ENCODE measurements at places on chromosomes 1 and 21. TPM values are rescaled to one million over a fixed set of nuclear protein-coding genes. Genes with fewer than 3 reads are reported as not detected.

Gene TRAF3IP3
- not detected for total RNA-seq

Gene DIRAS3
- 0.49 TPM for total RNA-seq

Gene CD160
- not detected for total RNA-seq

Gene MMEL1
- not detected for total RNA-seq

Gene TRIM67
- 0.26 TPM for total RNA-seq

Gene OLIG2
- 0.33 TPM for total RNA-seq

Gene SLC26A9
- not detected for total RNA-seq

Gene CFAP74
- not detected for total RNA-seq

Measured in endothelial cell (in vitro differentiated cells).